ENCODE measurements at places on chromosomes 13 and 19.

DNA sequence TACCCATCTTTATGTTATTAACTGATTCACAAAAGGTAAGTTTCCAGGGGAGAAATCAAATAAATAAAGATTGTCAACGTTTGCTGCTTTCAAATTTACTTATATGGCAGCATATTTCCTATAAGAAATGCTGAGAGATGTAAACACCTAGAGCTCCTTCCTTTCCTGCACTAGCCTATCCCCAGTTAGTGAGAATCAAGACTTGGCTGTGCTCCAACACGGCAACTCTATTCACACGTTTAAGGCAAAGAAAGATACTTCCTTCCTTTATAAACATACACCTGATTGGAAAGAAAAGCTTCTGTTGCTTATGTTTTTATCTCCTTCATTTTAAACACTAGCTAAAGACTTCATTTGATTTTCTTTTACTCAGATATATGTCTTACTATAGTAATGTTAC is 107.0 kb downstream of the PCDH9 start:
- no peak for DNase-seq

DNA sequence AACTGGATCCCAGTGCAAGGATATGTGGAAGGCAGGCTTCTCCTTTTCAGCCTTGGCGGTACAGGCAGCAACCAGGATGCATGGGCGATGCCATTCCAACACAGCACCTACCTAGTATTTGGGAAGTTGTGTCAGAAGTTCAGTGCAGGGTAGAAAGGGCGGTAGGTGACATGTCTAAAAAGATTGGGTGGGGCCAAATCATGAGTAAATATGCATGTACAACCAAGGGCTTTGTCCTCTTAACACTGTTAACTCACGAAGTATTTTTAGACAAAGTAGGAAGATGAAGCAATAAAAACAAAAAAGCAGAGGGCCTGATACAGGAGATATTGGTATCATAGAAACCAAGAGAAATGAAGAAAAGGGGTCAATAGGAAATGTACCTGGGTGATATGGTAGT is 392.1 kb downstream of the MYO16 start:
- DNase-seq, result no peak

DNA sequence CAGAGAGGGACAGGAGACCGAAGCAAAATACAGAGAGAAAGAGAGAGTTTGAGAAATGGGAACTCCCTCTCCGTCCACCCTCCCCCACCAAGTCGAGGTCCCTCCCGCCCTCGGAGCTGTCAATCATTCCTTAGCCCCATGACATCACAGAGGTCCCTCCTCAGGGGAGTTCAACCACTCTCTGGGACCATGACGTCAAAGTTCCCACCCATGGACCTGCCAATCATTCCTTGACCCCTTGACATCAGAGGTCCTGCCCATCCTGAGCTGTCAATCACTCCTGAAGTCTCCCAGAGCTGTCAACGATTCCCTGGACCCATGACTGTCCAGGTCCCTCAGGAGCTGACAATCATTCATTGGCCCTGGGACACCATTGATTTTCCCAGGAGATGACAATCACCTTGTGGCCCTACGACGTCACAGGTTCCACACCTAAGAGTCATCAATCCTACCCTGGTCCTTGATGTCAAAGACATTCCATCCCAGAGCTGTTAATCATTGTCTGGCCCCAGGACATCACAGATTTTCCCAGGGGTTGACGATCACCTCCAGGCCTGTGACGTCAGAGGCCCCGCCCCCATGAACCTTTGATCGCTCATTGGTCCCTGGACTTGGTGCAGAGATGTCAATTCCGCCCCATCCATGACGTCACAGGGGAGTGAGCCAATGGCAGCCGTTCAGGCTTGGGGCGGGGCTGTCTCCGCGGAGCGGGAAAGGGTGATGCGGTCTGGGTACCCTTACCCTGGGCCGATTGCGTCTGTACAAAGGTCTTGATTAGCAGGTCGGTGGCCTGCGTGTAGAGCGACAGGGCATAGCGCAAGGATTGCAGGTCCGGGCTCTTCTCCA is 61.7 kb downstream of the COLGALT1 start:
- no peak for DNase-seq

DNA sequence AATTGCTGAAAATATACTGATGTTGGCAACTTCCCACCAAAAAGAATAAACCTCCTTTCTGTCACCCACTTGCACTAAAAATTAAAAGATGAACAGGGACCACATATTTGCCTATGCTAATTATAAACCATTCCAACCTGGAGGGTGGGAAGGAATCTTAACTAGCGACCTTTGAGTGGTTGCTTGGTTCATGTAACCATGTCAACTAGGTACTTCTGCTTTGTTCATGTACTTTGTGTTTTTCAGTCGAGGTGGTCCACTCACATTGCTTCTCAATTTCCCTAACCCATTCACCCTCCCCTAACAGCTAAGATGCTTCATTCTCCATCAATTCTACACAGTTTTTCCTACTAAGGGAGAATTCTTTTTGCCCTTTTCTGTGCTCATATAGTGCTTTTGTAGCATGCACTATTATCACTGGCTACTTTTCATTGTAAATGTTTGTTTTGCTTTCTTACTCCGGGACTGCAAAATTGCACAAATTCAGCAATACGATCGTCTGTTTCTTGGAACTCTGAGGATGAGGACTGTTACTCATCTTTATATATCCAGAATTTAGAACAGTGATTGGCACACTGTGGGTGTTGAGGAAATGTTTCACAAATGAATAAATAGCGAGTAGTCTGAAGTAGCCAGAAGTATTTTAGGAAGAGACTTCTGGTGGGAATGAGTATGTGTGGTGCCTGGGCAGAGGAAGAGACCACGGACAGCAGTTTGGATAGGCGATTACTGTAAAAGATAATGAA is 187.5 kb downstream of the GPC6 start:
- no peak for DNase-seq

DNA sequence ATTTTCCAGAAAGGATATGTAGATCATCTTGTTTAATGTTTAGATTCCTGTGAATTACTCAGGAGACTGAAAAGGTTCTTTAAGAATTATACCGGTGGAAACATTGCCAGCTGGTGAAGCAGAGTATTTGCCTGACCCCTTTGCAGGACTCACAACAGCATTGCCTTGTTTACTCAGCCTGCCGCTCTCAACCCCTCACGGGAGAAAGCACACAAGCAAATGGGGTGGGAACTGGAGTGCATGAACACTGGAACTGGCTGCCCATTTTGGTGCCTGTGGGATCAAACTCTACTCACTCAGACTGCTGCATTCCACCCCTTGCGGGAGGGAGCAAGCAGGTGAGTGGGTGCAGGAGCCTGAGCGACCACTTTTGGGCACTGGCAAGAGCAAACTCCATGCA is 804.7 kb upstream of the SLITRK1 start:
- no peak for DNase-seq

DNA sequence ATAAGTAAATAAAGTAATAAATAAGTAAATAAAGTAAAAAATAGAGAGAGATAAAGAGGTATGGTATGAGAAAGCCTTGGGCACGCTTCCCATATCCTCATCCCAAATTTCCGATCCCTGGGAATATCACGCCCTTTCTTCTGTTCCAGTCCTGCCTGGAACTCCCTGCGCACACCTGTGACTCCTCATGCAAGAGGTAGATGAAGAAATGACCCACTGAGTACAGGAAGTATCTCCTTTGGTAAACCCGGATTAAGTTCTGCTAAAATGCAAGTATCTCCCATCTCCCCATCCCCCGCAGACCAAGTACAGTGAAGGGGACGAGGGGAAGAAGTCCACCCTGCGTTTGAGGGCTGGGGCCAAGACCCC is 399 bp upstream of the ZNF136 start:
- DNase-seq, result no peak

DNA sequence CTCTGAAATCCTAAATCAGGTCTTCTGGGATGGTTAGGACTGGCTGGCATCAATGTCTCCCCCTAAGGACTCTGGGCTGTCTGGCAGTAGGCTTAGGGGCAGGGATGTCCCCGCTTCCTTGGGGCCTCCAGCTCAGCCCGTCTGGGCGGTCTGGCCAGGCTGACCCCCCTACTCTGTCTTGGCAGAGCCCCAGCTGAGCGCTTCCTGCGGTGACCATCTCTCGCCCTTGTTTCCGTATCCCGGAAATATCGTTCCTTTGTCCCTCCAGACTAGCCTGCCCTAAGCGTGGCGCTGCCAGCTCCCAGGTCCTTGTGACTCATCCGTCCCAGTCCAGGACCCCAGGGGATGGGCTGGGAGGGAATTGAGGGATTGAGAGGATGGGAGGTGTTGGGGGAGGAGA is 11.3 kb downstream of the GTPBP3 start:
- DNase-seq, result no peak
